ENCODE measurements at places on chromosomes 16 and 17.

GRCh38 chr17:21251337-21252010 is 1.7 kb downstream of the NATD1 start:
- H3K4me1 ChIP-seq, result no peaks in the 10 kb centered on the region
- no peaks in the 10 kb centered on the region for H3K27me3 ChIP-seq
- H3K27ac ChIP-seq, result no peak overlapping the region

DNA sequence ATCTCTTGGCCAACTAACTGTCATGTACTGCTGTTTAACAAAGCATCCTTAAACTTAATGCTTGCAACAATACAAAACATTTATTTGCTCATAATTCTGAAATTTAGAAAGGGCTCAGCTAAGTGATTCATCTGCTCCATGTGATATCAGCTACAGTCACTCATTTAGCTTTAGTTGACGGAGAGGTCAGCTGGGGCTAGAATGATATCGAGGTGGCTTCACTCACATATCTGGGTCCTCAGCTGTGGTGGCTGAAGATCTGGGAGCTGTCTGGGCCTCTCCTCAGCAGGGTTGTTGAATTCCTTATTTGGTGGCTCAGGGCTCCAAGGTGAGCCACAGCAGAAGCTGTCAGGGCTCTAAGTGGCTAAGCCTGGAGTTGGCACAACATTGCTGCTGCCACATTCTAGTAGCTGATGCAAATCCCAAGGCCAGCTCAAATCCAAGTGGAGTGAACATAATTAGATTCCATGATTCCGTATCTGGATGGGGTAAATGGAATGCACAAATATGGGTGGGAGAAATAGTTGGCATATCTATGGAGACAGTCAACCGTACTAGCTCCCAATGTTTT is 62.8 kb downstream of the HS3ST3A1 start:
- H3K36me3 ChIP-seq, result no peaks in the 10 kb centered on the region
- no peak for ATAC-seq
- H3K4me3 ChIP-seq, result no peak overlapping the region
- H3K27ac ChIP-seq, result no peak overlapping the region
- H3K4me1 ChIP-seq, result peaks cover 4% of the 10 kb centered on the region

DNA sequence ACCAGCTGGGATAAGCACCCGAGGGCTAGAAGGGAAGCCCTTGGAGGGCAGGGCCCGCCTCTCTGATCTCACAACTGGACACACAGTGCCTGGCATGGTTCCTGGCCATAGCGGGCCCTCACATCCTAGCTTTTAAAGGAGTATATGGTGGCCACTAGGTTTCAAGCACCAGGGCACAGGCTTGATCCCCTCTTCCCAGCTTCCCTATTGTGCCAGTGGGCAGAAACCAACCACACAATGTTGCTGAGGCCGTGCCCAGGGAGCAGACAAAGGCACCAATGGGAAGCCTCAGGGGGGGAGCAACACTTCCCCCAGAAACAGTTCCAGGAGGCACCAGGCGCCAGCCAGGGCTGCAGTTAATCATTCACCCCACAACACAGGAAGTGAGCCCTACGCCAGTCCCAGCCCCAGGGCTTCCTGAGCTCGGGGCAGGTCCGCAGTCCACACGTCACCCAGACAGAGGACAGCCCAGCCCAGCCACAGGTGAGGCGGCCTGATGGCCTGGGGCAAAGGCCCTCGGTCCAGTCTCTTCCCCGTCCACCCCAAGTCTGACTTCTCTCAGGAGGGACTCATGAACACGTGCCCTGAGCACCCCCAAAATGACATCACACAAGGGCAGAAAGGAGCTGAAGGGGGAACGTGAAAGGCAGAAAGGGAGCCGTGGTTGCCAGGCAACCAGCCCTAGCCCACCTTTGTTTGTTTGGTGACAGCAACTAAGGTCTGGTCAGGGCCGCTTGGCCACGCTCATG is 12.8 kb downstream of the SMIM5 start:
- H3K4me1 ChIP-seq, result no peaks in the 10 kb centered on the region
- H3K36me3 ChIP-seq, result peaks cover 25% of the 10 kb centered on the region
- ATAC-seq, result peak; percentile 40
- no peaks in the 10 kb centered on the region for H3K27me3 ChIP-seq

- H3K36me3 ChIP-seq, result peaks cover 66% of the 10 kb centered on the region
- peak overlapping the region; percentile 86 for H3K27ac ChIP-seq
- H3K4me3 ChIP-seq, result peak overlapping the region; percentile 66
- H3K4me1 ChIP-seq, result peaks cover 38% of the 10 kb centered on the region
Measured at GRCh38 chr17:18920911-18921441, 31.0 kb upstream of the SLC5A10 start.

GRCh38 chr17:50863221-50863843 is 2.8 kb downstream of the TOB1 start:
- H3K4me3 ChIP-seq, result peak overlapping the region; percentile 90
- peaks cover 43% of the 10 kb centered on the region for H3K36me3 ChIP-seq
- H3K27me3 ChIP-seq, result no peaks in the 10 kb centered on the region
- H3K27ac ChIP-seq, result peak overlapping the region; percentile 92

DNA sequence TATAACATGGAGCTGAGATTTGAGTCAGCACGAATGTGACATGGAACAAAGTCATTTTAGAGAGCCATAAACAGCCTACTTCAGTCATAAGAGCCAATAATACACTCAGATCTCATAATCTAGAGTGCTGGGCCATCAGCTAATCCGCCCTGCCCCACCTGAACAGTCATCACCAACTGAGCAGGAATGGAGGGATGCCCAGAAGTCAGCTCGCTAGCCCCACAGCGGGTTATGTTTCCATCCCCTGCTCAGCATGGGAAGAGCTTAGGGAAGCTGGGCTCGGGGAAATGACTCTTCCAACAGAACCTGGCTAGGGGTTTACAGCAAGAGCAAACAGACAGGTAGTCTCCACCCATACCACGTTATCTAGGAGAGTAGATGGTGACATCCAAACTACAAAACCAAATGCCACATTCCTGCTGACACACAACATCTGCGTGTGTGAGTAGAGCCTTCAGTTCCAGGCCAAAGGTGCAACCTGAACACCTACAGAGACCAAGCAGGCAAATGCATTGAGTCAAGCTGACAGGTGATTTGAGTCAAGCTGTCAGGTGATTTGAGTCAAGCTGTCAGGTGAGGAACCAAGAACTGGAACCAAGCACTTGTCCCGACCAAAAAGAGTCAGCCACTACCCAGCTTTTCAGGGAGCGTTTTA is 2.0 kb downstream of the TMEM11 start:
- H3K4me3 ChIP-seq, result peak overlapping the region; percentile 87
- peak overlapping the region; percentile 25 for H3K27ac ChIP-seq
- H3K36me3 ChIP-seq, result peaks cover 28% of the 10 kb centered on the region
- peaks cover 14% of the 10 kb centered on the region for H3K4me1 ChIP-seq
- H3K27me3 ChIP-seq, result no peaks in the 10 kb centered on the region

DNA sequence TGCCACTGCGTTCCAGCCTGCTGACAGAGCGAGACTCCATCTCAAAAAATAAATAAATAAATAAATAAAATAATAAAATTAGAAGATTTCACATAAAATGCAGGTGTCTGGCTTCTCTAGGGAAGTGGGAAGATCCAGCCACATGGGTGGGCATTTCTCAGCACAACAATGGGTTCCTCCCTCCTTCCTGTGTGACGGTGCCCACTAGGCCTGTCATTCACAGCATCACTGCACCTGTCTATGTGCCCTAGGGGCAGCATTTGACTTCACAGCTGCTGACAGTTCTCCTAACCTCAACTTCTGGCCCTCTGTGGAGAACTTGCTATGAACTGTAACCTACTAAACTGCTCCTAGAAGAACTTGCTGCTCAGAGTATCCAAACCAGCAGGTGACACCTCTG is 3.0 kb downstream of the ABHD15 start:
- H3K4me3 ChIP-seq, result peak overlapping the region; percentile 98
- no peak for ATAC-seq
- peak overlapping the region; percentile 76 for H3K27ac ChIP-seq
- H3K4me1 ChIP-seq, result peaks cover 10% of the 10 kb centered on the region
- H3K27me3 ChIP-seq, result no peaks in the 10 kb centered on the region

DNA sequence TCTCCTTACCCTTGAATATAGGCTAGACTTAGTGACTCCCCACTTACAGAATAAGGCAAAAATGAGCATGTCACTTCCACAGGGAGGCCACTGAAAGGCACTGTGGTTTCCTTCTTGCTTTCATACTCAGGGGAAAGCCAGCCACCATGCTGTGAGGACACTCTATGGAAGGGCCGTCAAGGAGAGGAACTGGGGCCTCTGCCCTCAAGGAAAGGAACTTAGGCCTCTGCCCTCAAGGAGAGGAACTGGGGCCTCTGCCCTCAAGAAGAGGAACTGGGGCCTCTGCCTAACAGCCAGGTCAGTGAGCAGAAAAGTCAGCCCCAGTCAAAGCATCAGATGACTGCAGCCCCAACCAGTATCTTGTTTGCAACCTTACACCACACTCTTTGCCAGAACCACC is 30.1 kb downstream of the VPS35 start:
- peaks cover 66% of the 10 kb centered on the region for H3K36me3 ChIP-seq
- ATAC-seq, result peak; percentile 93
- no peaks in the 10 kb centered on the region for H3K27me3 ChIP-seq
- H3K4me3 ChIP-seq, result no peak overlapping the region

DNA sequence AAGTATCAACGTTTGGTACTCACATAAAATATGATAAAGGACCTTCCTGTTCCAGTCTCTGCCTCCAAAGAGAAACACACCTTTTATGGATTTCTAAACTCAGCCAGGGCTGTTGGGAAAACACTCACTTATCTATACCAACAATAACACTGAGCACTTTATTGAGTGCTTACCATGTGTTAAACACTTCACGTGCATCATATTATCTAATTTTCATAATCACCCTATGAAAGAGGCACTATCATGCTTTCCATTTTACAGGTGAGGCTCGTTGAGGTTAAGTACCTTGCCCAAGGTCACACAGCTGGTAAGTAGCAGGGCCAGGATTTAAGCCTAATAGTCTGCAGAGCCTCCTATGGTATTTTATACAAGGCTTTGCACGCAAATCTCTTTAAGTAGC is 251.5 kb upstream of the SOX9 start:
- H3K36me3 ChIP-seq, result no peaks in the 10 kb centered on the region
- H3K27ac ChIP-seq, result no peak overlapping the region
- no peaks in the 10 kb centered on the region for H3K27me3 ChIP-seq

DNA sequence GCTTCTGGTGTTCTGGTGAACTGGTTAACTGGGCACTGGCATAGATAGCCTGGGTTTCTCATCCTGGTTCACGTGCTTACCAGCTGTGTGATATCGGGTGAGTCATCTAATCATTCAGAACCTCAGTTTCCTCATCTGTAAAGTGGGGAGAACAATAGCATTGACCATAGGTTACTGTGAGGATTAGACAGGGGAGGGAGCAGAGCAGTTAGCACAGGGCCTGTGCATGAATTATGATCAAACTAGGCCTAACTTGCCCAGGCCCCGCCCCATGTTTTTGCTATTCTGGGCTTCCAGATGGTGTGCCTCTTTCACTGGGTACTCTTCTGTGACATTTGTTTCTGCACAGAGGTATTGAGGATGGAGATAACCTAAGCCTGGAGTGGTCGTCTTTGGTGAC is 4.6 kb upstream of the KLHL36 start:
- no peaks in the 10 kb centered on the region for H3K27me3 ChIP-seq
- H3K27ac ChIP-seq, result no peak overlapping the region
- no peak for ATAC-seq
- no peak overlapping the region for H3K4me3 ChIP-seq

DNA sequence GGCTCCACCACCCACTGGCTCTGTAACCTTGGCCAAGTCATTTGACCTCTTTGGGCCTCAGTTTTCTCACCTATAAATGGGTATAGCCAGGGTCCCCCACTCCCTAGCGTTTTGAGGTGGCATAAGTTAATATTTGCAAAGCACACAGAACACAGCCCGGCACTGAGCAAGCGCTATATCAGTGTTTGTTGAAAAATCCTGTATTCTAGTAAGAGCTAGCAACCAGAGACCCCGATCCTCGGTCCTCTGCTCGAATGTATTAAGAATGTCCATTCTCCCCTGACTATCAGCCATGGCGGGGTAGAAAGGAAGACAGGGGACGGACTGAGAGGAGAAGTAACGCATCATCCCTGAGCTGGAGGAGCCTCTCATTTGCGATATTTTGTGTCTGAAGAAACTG is 131.2 kb downstream of the IRF8 start:
- no peak overlapping the region for H3K27ac ChIP-seq
- H3K4me1 ChIP-seq, result no peaks in the 10 kb centered on the region
- no peak for ATAC-seq
- H3K4me3 ChIP-seq, result no peak overlapping the region

DNA sequence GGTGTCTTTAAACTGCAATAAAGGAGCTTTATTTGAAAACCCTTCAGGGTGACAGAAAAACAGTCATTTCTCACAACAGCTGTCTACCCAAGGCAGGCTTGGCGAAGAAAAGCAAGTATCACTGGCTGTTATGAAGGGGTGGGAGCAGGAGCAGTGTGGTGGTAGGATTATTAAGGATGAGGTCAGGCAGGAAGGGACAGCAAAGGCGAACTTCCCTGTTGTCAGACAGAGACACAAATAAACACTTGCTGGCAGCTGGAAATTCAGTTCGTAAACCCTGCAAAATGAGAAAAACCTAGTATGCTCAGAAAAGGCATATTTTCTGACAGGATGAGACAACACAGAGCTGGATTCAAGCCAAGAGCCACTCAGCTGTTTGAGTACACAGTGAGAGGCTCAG is 416.3 kb upstream of the CDH5 start:
- ATAC-seq, result no peak
- no peaks in the 10 kb centered on the region for H3K36me3 ChIP-seq
- no peak overlapping the region for H3K4me3 ChIP-seq
- no peaks in the 10 kb centered on the region for H3K4me1 ChIP-seq
- no peak overlapping the region for H3K27ac ChIP-seq

GRCh38 chr17:40312131-40312731 is 3.3 kb downstream of the RARA start:
- no peaks in the 10 kb centered on the region for H3K36me3 ChIP-seq
- H3K27ac ChIP-seq, result peak overlapping the region; percentile 88
- H3K4me3 ChIP-seq, result peak overlapping the region; percentile 67
- H3K27me3 ChIP-seq, result no peaks in the 10 kb centered on the region
